ENCODE measurements at places on chromosomes 16 and 17. TPM values are rescaled to one million over a fixed set of nuclear protein-coding genes. Genes with fewer than 3 reads are reported as not detected.

Gene TSPAN10
- total RNA-seq = 0.12 TPM

DNA sequence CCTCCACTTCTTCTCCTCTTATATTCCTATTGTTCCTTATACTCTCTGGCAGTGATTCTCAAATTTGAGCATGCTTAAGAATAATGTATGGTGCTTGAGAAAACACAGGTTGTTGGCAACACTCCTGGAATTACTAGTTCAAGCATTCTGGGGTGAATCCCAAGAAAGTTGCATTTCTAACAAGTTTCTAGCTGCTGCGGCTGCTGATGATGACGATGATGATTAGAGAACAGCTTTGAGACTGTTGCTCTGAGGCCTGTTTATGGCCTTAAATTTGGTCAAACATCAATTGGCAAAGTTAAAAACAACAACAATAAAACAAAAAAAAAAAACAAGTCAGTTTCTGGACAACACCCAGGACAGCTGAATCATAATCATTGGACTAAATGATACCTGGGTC, 961.9 kb downstream of the CDH11 start:
- H3K36me3 ChIP-seq = no peaks in the 10 kb centered on the region
- no peaks in the 10 kb centered on the region for H3K4me1 ChIP-seq
- H3K27me3 ChIP-seq = no peaks in the 10 kb centered on the region
- DNase-seq = no peak

Gene IRX3
- total RNA-seq = not detected

GRCh38 chr16:56988161-56988947, 1.0 kb upstream of the NLRC5 start:
- peaks cover 46% of the 10 kb centered on the region for H3K36me3 ChIP-seq
- no peak for DNase-seq
- peak overlapping the region; percentile 100 for H3K27ac ChIP-seq
- H3K4me3 ChIP-seq = peak overlapping the region; percentile 99
- H3K4me1 ChIP-seq = peaks cover 67% of the 10 kb centered on the region
- H3K27me3 ChIP-seq = no peaks in the 10 kb centered on the region

DNA sequence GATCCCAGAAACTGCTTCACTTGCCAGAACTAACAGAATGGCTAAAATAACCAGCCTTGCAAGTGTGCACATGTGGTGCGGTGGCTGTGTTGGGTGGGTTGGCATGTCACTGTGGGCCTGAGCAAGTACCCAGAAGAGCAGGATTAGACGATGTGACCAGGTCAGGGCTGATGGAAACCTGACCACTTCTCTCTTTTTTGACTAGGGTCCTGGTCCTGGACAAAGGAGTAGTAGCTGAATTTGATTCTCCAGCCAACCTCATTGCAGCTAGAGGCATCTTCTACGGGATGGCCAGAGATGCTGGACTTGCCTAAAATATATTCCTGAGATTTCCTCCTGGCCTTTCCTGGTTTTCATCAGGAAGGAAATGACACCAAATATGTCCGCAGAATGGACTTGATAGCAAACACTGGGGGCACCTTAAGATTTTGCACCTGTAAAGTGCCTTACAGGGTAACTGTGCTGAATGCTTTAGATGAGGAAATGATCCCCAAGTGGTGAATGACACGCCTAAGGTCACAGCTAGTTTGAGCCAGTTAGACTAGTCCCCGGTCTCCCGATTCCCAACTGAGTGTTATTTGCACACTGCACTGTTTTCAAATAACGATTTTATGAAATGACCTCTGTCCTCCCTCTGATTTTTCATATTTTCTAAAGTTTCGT, 16.7 kb downstream of the ANKRD40 start:
- no peak overlapping the region for H3K27ac ChIP-seq
- no peak overlapping the region for H3K4me3 ChIP-seq
- no peaks in the 10 kb centered on the region for H3K27me3 ChIP-seq
- no peak for DNase-seq
- peaks cover 11% of the 10 kb centered on the region for H3K36me3 ChIP-seq

DNA sequence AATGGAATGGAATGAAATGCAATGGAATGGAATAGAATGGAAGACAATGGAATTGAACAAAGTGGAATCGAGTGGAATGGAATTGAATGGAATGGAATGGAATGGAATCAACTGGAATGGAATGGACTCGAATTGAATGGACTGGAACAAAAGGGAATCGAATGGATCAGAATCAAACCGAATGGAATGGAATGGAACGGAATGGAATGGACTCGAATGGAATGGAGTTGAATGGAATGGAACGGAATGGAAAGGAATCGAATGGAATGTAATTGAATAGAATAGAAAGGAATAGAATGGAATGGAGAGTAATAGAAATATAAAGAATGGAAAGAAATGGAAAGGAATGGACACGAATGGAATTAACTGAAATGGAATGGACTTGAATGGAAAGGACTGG, 475.2 kb upstream of the WSB1 start:
- no peak overlapping the region for H3K4me3 ChIP-seq
- no peaks in the 10 kb centered on the region for H3K4me1 ChIP-seq
- H3K27me3 ChIP-seq = no peaks in the 10 kb centered on the region
- no peak for DNase-seq
- no peak overlapping the region for H3K27ac ChIP-seq

DNA sequence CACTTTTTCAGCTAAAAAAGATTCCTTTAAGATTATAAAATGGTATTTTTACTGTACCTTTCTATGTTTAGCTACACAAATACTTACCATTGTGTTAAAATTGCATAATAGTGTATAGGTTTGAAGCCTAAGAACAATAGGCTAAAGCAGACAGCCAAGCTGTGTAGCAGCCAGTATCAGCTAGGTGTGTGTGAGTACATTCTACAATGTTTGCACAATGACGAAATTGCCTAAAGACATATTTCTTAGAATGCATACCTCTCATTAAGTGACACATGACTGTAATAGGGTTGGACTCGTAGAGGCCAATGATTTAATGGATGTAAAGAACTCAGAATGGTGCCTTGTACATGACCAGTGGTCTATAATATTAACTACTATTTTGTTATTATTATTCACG, 1.9 kb upstream of the MT1B start:
- no peaks in the 10 kb centered on the region for H3K4me1 ChIP-seq
- H3K4me3 ChIP-seq = no peak overlapping the region
- DNase-seq = no peak
- no peak overlapping the region for H3K27ac ChIP-seq
- H3K36me3 ChIP-seq = no peaks in the 10 kb centered on the region
- peaks cover 20% of the 10 kb centered on the region for H3K27me3 ChIP-seq

DNA sequence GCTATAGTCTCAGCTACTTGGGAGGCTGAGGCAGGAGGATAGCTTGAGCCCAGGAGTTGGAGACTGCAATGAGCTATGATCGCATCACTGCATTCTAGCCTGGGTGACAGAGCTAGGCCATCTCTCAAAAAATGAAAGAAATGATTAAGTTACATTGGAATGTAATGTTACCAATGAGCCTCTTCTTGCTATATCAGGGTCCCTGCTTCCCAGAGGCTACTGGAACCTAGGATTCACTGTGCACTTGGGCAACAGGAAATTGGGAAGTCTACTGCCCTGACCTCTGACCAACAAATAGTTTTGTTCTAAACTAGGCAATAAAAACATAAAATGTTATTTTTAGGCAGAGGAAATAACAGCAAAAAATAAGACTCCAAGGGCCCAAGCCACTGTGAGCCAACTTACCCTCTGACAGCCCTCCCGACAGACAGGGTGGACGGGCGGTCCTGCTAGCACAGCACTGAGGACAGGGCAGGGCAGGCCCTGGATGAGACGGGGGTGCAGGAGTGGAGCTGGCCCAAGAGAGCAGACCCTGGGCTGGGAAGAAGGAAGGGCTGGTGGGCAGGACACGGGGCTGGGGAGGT, 27.5 kb downstream of the NSMCE1 start:
- H3K27ac ChIP-seq = no peak overlapping the region
- peaks cover 6% of the 10 kb centered on the region for H3K36me3 ChIP-seq
- H3K4me1 ChIP-seq = peaks cover 86% of the 10 kb centered on the region
- DNase-seq = no peak
- no peak overlapping the region for H3K4me3 ChIP-seq

- H3K27ac ChIP-seq = no peak overlapping the region
- no peak overlapping the region for H3K4me3 ChIP-seq
Measured at GRCh38 chr17:50127697-50128361, 2.1 kb downstream of the SAMD14 start.

Gene TP53TG3B
- not detected for total RNA-seq

DNA sequence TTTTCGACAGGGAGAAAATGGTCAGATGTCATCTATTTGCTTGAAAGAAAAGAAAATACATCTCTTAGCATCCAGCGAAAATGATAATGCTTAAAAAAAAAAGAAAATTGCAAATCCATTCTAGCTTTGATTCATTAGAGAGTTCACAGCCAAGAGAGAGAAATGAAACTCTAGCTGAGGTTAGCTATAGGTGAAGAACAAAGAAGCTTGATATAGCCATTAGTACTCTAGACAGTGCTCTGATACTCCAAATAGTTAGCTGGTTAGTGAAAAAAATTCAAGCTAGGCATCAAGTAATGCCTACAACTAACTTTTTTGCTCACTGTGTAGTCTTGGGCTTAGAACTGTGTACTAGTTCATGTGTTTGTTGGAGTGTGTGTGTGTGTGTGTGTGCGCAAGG, 721.6 kb upstream of the SOX9 start:
- no peaks in the 10 kb centered on the region for H3K36me3 ChIP-seq
- no peak for DNase-seq
- no peaks in the 10 kb centered on the region for H3K4me1 ChIP-seq
- no peaks in the 10 kb centered on the region for H3K27me3 ChIP-seq

- H3K27me3 ChIP-seq = no peaks in the 10 kb centered on the region
- no peaks in the 10 kb centered on the region for H3K4me1 ChIP-seq
- DNase-seq = no peak
- no peak overlapping the region for H3K27ac ChIP-seq
- no peaks in the 10 kb centered on the region for H3K36me3 ChIP-seq
Measured at GRCh38 chr16:51685498-51685897, 534.4 kb upstream of the SALL1 start.

GRCh38 chr16:10171221-10171620, 11.0 kb downstream of the GRIN2A start:
- no peaks in the 10 kb centered on the region for H3K4me1 ChIP-seq
- no peak overlapping the region for H3K4me3 ChIP-seq
- no peak overlapping the region for H3K27ac ChIP-seq
- no peak for DNase-seq
- H3K27me3 ChIP-seq = peaks cover 3% of the 10 kb centered on the region

- H3K4me3 ChIP-seq = no peak overlapping the region
- no peak for DNase-seq
- H3K36me3 ChIP-seq = no peaks in the 10 kb centered on the region
- peaks cover 2% of the 10 kb centered on the region for H3K27me3 ChIP-seq
- H3K4me1 ChIP-seq = peaks cover 17% of the 10 kb centered on the region
- no peak overlapping the region for H3K27ac ChIP-seq
Measured at GRCh38 chr16:56228476-56228875, 37.2 kb downstream of the GNAO1 start.

Gene TMEM114
- total RNA-seq = not detected
